ENCODE measurements at places on chromosomes 12 and 14. TPM values are rescaled to one million over a fixed set of nuclear protein-coding genes. Genes with fewer than 3 reads are reported as not detected.

- DNase-seq, result no peak
Measured at GRCh38 chr12:122895320-122895703, 612 bp downstream of the VPS37B start.

Gene ITGA7
- 463 TPM for total RNA-seq

Gene VEZT
- 81.0 TPM for total RNA-seq

Gene MFAP5
- total RNA-seq, result 470 TPM

Gene NTN4
- total RNA-seq, result 60.9 TPM

Gene SOX5
- 54.2 TPM for total RNA-seq

Gene FGF6
- total RNA-seq, result not detected

DNA sequence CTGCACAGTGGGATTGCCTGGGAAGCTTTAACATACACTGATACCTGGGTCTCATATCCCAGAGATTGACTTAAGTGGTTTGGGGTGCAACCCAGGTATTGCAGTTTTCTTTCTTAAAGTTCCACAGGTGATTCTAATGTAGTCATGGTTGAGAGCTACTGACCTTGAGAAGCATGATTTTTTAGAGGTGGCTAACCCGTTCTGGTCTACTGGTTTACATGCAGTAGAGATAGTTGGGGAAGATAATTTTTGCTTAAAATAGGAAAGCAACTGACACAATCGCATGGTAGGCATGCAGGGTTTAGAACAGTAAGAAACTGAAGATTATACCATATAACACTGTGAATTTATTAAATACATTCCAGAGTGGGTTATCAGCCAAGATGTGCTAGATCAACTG is 134.2 kb upstream of the DNM1L start:
- no peak for DNase-seq

DNA sequence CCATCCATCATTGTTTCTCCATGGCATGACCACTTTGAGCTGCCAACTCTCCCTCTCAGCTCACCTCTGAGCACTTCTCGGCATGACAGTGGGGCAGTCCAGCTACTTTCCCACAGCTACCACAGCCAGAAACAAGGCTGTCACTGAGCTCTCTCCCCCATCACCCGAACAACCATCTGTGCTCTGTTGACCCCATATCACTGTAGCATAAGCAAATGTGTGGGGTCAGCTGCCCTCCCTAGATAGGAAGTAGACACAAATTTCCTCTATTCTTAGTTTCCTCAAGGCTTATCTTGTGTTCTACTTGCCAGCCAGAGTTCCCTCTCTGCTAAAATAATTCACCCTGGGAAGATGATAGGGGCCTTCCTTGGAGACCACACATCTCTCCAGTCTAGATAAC is 82.6 kb upstream of the FUT8 start:
- DNase-seq, result no peak

DNA sequence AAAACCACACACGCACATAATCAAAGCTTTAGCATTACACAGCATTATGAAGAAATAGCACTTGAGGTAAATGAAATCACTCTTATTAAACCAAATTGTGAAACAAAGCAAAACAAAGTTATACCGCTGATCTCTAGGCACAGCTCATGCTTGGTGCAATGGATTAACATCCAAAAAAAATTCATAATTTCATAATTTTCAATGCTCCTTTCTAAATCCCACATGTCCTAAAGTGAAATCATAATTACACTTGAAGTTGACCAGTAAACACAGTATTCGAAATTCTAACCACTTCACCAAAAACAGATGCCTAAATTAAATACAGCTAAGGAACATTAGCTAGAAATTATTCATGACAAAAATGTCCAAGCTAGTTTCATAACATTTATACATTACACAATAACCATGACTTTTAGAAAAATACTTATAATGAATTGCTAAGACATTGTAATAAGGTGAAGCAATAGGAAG is 1.5 kb downstream of the MLH3 start:
- DNase-seq, result no peak

GRCh38 chr12:6852651-6853354 is 853 bp downstream of the USP5 start:
- peak; percentile 83 for DNase-seq

DNA sequence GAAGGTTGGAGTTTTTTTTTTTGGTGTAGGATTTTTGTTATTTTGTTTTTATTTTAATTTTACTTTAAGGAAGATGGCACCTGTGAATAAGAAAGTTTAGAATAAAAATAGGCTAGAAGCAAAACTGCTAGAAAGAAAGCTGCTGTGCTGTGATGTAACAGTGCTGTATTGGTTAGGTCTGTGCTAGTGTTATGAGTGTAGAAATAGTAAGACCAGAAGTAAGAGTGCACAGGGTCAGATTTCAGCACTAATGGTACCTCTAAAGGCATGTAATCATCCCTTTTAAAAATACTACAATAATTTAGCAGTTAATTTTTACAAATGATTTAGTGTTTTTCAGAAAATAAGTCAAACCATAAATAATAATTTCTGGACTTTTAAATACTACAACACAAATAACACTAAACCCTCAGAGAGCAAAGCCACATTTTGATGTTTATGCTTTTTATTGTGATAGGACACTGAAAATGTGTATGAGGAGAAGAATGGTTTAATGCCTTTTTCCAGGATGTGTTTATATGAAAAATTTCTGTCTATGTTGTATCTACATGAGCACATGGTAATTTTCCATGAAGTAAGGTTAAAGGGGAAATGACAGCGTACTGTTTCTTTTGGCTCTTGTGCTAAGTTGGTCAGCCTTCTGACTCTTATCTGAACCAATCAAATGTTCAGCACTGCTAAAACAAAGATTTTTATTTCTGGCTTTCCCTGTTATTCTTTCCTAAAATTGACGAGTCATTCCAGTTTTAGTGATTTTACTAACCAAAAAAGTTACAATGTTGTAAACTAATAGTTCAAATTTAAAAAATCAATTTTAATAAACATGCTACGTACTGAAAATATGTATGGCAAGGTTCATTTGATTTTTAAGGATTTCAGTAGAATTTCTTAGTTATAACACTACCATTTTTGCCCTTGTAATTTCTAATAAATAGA is 96.1 kb downstream of the PPHLN1 start:
- no peak for DNase-seq

DNA sequence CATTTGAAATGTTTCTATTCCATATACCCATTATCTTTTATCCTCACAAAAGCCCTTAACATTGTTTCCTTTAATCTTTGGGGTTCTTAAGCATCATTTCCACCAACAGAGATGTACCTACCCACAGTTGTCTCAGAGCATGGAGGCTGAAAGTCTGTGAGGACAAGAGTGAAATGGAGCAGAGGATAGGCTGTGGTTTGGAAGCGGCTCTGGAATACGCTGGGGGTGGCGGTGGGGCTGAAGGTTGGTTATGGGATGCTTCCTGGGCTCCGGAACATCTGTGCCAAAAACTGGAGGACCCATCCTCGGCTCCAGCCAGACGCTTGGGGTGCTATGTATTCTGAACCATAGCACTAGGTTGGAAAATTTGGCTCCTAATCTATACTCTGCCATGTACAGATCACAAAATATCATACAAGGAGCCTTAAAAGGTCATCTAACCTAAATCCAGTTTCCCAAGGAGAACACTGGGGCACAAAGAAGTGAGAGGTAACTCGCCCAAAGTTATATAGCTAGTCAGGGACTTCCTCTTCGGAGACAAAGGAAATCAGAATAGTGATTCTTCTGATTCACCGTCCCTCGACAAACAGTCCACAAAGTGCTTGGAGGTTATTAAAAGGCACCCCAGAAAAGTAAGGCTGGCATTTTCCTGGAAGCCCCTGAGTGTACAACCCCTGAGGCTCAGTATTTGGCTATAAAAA is 2.5 kb downstream of the PPP1R3E start:
- no peak for DNase-seq

- DNase-seq, result no peak
Measured at GRCh38 chr14:97156705-97157104, 359.5 kb downstream of the VRK1 start.

DNA sequence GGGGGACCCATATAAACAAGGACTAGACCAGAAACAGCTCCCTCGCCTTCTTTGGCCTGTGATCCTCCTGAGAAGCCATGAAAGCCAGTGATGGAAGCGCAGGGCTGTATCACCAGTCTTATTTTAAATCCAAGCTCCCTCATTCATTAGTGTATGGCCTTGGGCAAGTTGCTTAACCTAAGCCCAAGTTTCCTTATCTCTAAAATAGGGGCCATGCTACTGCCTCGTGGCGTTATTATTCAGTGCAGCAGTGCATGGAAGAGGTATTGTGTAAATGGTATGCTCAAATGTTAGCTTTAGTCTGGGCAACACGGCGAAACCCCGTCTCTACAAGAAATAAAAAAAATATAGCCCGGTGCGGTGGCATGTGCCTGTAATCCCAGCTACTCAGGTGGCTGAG is 9.9 kb downstream of the ESPL1 start:
- no peak for DNase-seq

Gene GOLGA5
- total RNA-seq, result 32.7 TPM

Gene PARPBP
- total RNA-seq, result 7.2 TPM

GRCh38 chr14:104873380-104874055 is 8.4 kb downstream of the CEP170B start:
- DNase-seq, result no peak

GRCh38 chr14:42527141-42527540 is 920.5 kb downstream of the LRFN5 start:
- DNase-seq, result no peak

Gene CLEC4D
- 2.0 TPM for total RNA-seq

DNA sequence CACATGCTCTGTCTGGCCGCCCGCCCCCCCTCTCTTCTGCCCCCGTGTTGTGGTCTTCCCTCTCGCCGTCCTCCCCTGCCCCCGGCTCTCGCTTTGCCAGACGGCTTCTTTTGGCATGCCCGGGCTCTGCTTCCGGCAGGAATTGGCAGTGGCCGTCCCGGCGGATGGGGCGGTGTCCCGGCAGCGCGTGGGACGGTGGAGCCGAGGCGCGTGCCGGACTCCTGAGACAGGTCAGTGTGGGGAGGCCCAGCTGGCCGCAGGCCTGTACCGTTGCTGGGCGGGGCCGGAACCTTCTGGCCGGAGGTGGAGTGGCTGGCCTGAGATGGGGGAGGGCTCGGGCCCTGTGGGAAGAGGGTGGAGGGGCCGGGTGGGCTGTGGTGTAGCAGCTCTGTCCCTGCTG is 17.1 kb downstream of the KIF26A start:
- DNase-seq, result no peak

Gene KRT83
- total RNA-seq, result not detected

GRCh38 chr12:10968765-10969456 is 17.8 kb downstream of the TAS2R50 start:
- DNase-seq, result peak; percentile 71

DNA sequence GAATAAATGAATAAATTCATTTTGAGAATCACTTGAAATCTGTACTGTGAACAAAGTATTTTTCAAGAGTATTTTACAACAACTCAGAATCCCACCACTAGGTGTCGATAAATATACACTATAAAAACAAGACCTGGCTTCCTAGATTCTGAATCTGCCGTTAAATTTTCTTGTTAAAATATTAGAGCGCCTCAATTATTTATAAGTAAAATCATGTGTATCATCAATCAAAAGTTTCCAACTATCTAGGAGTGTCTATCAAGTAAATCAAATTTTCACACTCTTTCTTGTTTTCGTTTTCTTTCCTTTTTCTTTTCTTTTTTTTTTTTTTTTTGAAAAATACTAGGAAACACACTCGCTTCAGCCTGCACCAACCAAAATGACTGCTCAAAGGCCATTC is 179.2 kb upstream of the DCN start:
- no peak for DNase-seq

DNA sequence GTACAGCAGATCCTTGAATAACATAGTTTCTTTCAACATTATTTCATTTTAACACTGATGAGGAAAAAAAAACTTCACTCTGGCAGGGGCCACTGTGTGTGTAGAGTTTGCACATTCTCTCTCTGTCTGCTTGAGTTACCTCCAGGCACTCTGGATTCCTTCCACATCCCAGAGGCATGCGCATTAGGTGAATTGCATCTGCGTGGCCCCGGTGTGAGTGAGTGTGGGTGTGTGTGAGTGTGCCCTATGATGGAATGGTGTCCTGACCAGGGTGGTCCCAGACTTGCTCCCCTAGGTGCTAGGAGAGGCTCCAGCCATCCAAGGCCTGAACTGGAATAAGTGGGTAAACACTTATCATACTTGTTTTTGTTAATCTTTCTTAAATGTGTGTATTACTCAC is 90.6 kb upstream of the LRIG3 start:
- no peak for DNase-seq

DNA sequence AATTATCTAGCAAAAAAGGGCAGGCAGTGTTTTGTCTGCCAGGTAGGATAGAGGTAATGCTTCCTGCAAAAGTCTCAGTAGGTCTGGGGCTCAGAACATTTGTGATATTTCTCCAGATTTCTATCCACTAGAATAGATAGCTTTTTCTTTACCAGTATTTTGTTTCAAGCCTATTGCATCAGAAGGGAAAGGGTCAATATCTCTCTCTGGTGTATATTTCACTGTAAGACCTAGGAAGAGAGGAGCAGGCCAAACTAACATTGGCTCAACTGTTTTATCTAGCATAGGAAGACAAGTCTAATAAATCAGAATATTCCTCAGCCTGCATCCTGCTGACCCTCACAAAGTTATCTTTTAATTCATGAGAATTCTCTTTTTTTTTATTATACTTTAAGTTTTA is 106.7 kb upstream of the DAAM1 start:
- no peak for DNase-seq

- DNase-seq, result no peak
Measured at GRCh38 chr14:65791191-65791981, 378.9 kb downstream of the FUT8 start.

GRCh38 chr12:82040987-82041743 is 282.0 kb upstream of the PPFIA2 start:
- DNase-seq, result no peak

DNA sequence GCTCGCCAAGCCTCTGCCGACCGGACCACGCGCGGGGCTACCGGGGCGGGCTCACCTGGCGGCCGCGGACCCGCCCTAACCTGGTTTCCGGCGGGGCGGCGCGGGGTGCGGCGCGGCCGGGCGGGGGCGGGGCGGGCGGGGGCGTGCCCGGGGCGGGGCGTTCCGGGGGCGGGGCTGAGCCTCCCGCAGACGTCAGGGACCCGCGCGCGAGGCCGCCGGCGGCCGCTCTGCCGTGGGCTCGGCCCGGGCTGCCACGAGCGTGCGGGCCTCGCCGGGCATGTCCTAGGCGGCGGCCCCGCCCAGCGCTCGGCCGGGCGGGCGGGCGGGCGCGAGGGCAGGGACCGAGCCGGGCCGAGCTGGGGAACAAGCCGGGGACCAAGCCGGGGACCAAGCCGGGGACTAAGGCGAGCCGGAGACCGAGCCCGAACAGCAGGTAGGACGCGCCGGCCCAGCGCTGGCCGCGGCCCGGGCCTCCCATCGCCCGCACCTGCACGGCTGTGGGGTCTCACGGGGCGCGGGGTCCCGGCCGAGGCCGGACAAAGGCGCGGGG is at the start of gene CEP170B:
TSS of gene CEP170B (plus strand) at position 188 of the 550 bp plus-strand sequence. CDS start 3,183 bp downstream, outside the sequence.
- DNase-seq, result peak; percentile 77
